Dermis microvascular lymphatic vessel endothelial cell (primary cell): ENCODE measurements at places on chromosomes 3 and 15.

GRCh38 chr3:185712337-185712736 lies 112.5 kb downstream of the IGF2BP2 start:
- no peak for DNase-seq

GRCh38 chr3:5423076-5423475 lies 235.6 kb downstream of the EDEM1 start:
- DNase-seq: no peak

GRCh38 chr15:88246081-88246480 lies 10.5 kb downstream of the NTRK3 start:
- DNase-seq: no peak

- no peak for DNase-seq
Measured at GRCh38 chr3:170622369-170623159, 36.7 kb upstream of the SLC7A14 start.

DNA sequence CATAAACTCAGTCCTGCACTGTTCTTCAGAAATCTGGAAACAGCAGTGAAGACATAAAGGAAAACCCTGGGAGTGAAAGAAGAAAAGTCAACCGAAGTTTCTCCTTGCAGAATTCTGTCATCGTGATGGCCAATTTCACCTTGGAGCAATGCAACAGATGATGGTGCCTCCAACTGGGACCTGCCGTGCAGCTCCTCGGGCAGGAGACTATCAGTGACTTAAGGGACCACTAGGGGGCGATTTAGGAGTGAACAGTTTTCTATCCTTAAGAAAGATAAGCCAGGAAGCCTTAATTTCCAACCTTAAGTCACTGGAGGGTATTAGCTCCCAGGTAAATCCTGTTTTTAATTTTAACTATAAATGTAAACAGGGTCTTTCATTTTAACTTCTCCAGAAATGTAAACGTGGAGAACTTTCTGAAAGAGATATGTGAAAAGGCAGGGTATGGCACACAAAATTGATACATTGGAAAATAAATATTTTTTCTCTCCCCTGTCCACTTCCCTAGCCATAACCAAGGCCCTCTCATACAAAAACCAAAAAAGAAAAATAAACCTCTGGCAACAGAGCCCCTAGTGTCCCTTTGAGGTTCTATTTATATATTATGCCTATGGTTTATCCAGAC lies 116.3 kb downstream of the PDZRN3 start:
- peak; percentile 18 for DNase-seq

- DNase-seq: no peak
Measured at GRCh38 chr3:74651292-74651691, 36.8 kb upstream of the CNTN3 start.

- no peak for DNase-seq
Measured at GRCh38 chr15:42986693-42987342, 66.2 kb upstream of the TTBK2 start.

GRCh38 chr3:101184111-101184510 lies 136.3 kb downstream of the IMPG2 start:
- peak; percentile 27 for DNase-seq

DNA sequence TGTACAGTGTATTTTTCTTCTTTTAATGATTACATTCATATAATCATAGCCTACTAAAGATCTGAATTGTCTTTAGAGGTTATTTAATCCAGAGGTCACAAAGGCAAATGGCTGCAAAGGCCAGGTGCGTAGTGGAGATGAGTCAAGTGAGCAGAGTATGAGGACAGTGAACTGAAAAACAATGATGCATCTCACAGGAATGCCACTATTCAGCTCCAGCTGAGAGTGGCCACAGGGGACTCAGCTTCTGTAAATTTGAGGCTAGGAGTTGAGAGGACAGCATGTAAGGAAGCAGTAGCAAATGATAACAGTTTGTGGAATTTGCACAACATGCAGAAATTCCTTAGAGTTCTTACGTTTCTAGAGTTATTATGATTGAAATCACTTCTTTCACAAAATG lies 50.4 kb downstream of the COL6A5 start:
- no peak for DNase-seq

DNA sequence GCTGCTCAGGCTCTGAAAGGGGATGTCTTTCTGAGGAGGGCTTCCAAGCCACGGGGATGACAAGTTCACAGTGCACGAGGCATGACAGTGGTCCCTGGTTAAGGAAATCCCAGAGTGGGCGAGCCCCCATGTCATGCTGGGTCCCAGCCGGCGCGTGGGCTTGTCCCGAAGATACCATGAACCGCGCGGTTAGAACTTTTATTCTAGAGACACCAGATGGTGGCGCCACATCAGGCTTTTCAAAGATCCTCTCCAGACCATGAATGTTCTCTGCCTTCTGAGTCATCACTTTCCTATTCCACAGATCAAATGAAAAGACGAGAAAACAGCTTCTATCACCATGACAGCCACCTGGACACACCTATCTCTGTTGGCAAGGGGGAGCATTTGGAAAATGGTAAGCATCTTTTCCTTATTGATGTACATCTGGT lies 227.8 kb upstream of the LYSMD4 start:
- no peak for DNase-seq

DNA sequence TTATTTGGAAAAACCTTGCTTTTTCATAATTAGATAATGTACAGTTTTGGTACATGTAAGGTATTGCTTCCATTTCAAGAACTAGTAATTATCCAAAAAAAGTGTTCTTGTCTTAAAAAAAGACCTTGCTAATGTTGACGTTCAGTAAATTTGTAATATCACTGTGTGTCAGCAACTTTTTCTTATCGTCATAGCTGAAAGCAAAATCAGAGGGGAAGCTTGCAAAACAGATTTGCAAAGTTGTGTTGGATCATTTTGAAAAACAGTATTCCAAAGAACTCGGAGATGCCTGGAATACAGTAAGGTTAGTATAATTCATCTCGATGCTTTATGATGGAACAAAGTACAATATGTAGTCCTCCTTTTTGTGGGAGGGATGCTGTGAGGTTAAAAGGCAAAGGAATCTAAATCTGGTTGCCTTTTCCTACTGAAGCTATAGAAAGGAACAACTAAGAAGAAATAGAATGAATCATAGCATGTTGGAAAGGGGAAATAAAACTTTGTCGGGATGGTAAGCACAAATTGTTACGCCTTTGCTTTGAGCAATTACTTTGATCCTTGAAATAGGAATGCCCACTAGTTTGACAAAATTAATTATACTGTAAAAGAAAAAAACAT lies 1.5 kb downstream of the NSUN3 start:
- no peak for DNase-seq

DNA sequence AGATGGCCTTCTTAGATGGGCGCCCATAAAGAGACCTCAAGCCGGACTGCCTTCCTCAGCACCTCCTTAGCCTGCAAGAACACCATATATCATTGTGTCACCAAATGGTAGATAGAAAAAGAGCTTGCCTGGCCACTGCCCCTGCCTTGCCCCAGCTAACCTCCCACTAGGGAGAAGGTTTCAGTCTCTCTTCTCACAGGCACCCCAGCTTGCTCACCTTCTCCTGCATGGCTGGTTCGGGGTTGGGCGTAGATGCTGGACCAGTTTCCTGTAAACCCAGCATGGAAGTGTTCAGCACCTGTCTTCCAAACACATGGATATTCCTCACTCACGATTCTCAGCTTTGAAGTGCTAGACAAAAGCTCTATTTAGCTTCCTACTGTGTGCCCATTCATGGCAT lies 3.3 kb upstream of the SLC22A14 start:
- no peak for DNase-seq

GRCh38 chr3:97389936-97390335 lies 374.6 kb upstream of the ARL6 start:
- DNase-seq: no peak

DNA sequence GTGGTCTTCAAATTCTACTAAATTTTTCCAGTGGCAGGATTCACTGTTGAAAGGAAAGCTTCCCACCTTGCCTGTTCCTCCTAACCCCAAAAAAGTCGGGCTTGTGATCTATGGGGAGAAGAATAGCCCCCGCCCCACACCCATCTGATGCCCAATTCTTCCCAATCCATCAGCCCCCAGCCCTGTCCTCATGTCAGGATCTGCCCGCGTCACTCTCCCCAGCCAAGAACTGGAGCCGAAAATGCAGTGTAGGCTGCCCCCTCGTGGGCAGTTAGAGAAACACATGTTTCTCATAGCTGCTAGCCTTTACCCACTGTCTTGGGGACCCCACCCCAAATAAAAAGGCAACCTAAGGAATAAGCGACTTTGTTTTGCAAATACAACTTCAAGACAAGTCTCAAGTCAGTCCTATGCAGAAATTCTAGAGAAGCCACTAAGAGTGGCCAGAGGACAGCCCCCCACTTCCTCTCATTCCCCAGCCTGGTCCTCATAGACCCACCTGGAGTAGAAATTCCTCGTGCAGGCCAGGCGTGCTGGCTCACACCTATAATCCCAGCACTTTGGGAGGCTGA lies 13.0 kb upstream of the CSK start:
- peak; percentile 32 for DNase-seq

DNA sequence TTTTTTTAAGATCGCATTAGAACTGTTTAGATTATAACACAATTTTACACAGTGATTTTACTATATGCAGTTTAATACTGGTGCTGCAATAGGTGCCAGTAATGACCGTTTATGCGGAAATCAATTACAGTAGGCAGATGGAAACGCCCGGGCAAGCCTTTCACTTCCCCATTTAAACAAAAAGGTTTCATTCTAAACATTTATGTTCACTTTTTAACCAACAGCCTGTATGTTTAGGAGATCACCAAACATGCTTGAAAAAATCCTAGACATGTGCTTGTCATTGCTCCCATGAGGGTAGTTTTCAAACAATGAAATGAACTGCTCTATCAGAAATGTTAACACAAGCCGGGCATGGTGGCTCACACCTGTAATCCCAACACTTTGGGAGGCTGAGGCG lies 2.7 kb downstream of the BNIP2 start:
- DNase-seq: no peak

DNA sequence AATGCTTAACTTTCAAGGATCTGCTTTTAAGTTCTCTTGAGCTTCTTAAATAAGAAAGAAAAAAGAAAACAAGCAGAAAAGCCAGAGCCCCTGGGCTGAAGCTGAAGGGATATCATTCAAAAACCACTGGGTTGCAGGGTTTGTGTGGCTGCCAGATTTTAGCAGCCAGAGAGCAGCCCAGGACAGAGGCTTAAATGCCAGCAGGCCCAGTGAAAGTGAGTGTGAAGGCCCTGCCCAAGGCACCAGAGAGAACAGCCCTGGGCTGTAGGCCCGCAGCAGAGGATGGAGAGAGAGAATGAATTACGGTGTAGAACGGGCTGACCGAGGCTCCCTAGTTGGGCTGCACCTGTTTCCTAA lies 106.3 kb upstream of the BOC start:
- DNase-seq: no peak

DNA sequence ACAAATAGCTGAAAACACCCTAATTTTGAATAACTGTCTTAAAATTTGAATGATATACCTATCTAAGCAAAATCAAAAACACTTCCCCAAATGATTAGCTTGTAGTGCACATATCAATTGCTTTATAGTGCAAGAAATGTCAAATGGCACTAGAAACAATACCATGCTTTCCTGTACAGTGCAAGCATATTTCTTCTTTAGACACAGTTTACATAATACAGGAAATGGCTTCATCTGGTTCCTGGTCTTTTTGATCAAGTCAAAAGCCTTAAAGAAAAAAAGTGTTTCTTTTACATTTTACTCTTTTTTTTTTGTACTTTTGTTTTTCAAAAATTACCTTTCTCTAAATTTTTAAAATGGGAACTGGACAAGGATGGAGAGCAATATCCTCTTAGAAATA lies 352.1 kb downstream of the MECOM start:
- peak; percentile 83 for DNase-seq

DNA sequence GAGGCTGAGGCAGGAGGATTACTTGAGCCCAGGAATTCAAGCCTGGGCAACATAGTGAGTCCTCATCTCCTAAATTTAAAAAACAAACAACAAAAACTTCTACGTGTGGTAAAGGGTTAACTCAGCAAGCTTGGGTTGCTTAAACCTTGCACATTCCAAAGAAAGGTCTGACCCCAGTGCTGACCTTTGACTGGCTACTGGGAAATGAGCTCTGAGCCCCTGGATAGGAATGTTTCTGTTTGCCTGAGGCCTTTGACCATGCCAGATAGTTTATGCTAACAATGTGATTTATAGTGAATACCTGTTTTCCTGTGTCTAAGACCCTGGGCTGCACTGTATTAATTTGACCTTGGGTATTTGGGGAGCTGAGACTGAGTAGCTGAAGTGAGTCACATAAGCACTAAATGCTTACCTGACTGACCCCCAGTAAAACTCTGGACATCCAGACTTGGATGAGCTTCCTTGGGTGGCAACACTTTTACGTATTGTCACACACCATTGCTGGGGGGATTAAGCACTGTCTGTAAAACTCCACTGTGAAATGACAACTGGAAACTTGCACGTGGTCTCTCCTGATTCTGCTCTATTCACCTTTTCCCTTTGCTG lies 20.7 kb downstream of the TCAIM start:
- DNase-seq: no peak

- no peak for DNase-seq
Measured at GRCh38 chr3:117721866-117722265, 1012.3 kb downstream of the TUSC7 start.

DNA sequence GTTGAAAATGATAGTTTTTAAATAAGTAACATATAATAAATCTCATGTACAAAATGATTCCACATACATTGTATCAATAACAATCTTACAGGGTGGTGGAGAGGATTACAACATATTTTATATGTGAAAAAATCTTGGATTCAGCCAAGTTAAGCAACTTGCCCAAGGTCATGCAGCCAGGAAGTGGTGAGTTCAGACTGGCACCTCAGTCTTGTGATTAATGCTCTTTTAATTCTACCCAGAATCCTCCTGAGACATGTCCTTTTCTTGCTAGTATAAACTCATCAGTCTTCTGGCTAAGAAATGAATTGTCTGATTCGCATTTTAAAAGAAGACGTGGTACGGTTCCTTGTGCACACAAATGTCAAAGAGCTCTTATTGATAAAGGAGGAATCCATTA lies 4.5 kb upstream of the MYRIP start:
- no peak for DNase-seq

DNA sequence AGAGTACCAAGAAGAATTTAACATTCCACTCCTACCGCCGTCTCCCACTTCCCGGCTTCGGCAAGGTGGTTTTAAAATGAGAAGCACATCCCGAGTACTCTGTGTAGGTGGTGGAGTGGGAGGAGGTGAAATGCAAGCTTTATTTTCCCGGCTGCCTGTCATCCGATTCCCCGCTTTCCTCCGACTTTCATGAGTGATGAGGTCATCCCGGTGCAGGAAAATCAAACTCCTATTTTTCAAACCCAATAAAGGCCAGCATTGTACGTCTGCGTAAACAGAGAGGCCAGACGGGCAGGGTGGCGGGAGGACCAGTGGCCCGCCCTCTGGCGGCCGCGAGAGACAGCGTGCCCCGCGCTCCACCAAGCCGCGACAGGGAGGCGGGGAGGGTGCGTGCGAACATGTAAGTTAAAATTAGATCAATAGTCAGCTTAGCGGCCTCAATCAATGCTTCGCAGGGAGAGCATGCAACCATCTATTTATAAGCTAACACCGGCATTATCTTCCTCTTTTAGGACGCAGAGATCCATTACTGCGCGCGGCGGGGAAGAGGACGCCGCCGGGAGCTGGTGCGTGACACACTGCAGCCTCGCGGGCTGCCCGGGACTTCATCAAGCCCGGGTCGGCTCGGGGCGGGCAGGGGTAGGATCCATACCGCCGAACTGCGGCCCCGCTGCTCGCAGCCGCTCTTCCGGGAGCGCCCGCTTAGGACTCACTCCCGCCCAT lies 163.3 kb downstream of the CD47 start:
- peak; percentile 60 for DNase-seq
